ENCODE measurements at places on chromosomes 5 and 9. TPM values are rescaled to one million over a fixed set of nuclear protein-coding genes. Genes with fewer than 3 reads are reported as not detected.

Gene SMIM32
- not detected for total RNA-seq

Gene GARIN3
- total RNA-seq = not detected

Gene TRIP13
- total RNA-seq = 27.2 TPM

Gene NEUROG1
- total RNA-seq = not detected

Gene LRRC19
- total RNA-seq = not detected

Gene TAF1L
- total RNA-seq = not detected

Gene IL13
- not detected for total RNA-seq

Gene DBH
- not detected for total RNA-seq

Gene BTNL3
- not detected for total RNA-seq

Gene SELENOP
- total RNA-seq = 0.28 TPM

Gene SAXO1
- total RNA-seq = under 0.01 TPM

Gene CYSRT1
- not detected for total RNA-seq

Gene ALDH1A1
- total RNA-seq = not detected

Gene OGN
- not detected for total RNA-seq

Gene CCNO
- not detected for total RNA-seq

Gene SLCO4C1
- not detected for total RNA-seq

Gene ANKRD31
- under 0.01 TPM for total RNA-seq

Gene GCNT4
- 1.8 TPM for total RNA-seq

Gene SLC46A2
- not detected for total RNA-seq

Gene PCDHA5
- total RNA-seq = not detected

Gene CDH10
- total RNA-seq = 0.18 TPM

Gene AK6
- total RNA-seq = 38.6 TPM

Gene C7
- 0.54 TPM for total RNA-seq

Gene LCN15
- not detected for total RNA-seq

Gene RASGRF2
- total RNA-seq = 5.3 TPM

Gene TNFSF15
- total RNA-seq = under 0.01 TPM

Gene PCDHGC4
- total RNA-seq = 1.6 TPM

Gene ZMAT2
- total RNA-seq = 44.7 TPM

Gene PCDHB12
- total RNA-seq = under 0.01 TPM

Gene S1PR3
- total RNA-seq = 31.1 TPM

Gene NTRK2
- under 0.01 TPM for total RNA-seq

Gene F12
- 0.56 TPM for total RNA-seq

Gene PRDM9
- not detected for total RNA-seq

Gene ENTREP1
- total RNA-seq = not detected

Gene HSD17B3
- total RNA-seq = not detected

Gene FCN2
- total RNA-seq = not detected

All from IMR-90 (cell line).